ENCODE measurements at places on chromosomes 2 and 18. TPM values are rescaled to one million over a fixed set of nuclear protein-coding genes. Genes with fewer than 3 reads are reported as not detected.

The CCL20 gene
- total RNA-seq, result 11.5 TPM

GRCh38 chr2:106161938-106162820 is 31.9 kb downstream of the UXS1 start:
- no peaks in the 10 kb centered on the region for H3K4me1 ChIP-seq
- no peaks in the 10 kb centered on the region for H3K27me3 ChIP-seq
- no peak overlapping the region for H3K27ac ChIP-seq
- H3K36me3 ChIP-seq, result no peaks in the 10 kb centered on the region

GRCh38 chr2:122070241-122070731 is 314.8 kb downstream of the TSN start:
- H3K36me3 ChIP-seq, result no peaks in the 10 kb centered on the region
- no peaks in the 10 kb centered on the region for H3K4me1 ChIP-seq
- DNase-seq, result no peak

DNA sequence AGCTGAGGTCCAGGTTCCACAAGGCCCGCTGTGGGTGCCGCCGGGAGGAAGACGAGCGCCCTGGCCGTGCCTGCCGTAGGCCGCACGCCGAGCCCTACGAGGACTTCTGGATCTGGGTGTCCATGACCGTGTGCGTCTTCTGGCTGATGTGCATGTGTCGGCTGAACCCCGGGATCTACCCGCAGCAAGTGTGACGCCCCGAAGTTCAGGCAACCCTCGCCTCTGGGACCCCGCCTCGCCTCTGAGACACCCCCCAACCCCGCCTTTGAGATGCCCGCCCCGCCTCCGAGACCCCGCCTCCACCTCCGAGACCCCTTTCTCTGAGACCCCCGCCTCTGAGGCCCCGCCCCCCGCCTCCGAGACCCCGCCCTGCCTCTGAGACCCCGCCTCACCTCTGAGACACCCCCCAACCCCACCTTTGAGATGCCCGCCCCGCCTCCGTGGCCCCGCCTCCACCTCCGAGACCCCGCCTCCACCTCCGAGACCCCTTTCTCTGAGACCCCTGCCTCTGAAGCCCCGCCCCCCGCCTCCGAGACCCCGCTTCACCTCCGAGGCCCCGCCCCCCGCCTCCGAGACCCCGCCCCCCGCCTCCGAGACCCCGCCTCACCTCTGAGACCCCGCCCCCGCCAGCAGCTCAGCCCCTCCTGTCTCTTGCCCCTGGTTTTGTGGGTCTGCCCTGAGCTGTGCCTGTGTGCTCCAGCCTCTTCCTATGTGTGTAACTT is 3.7 kb downstream of the RTP5 start:
- no peak overlapping the region for H3K27ac ChIP-seq
- H3K36me3 ChIP-seq, result no peaks in the 10 kb centered on the region
- no peak overlapping the region for H3K4me3 ChIP-seq

The TUBA4B gene
- total RNA-seq, result not detected

The PSTPIP2 gene
- 3.8 TPM for total RNA-seq

The C18orf54 gene
- 6.1 TPM for total RNA-seq

DNA sequence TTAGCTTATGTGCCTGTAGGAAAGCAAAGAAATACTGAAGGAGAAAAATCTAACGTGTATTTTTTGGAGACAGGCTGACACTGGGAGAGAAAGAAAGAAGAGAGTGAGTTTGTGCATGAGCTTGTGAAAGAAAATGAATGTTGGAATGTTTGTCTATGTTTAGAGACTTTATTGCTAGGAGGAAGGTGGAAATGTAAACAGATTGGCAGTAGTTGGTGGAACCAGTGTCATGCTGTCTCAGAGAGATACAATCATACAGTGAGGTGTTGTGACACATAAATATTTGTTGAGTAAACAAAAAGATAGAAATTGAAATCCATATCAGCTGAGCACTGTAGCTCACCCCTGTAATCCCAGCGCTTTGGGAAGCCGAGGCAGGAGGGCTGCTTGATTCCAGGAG is 222.2 kb upstream of the MEIS1 start:
- no peak for DNase-seq
- no peak overlapping the region for H3K27ac ChIP-seq
- H3K36me3 ChIP-seq, result no peaks in the 10 kb centered on the region
- no peak overlapping the region for H3K4me3 ChIP-seq

- no peak overlapping the region for H3K4me3 ChIP-seq
- H3K36me3 ChIP-seq, result no peaks in the 10 kb centered on the region
- H3K4me1 ChIP-seq, result no peaks in the 10 kb centered on the region
- no peak overlapping the region for H3K27ac ChIP-seq
Observed at GRCh38 chr2:160429248-160430000, 64.2 kb downstream of the RBMS1 start.

The SERTAD2 gene
- total RNA-seq, result 11.2 TPM

GRCh38 chr2:35932276-35932963 is 423.2 kb upstream of the CRIM1 start:
- H3K27ac ChIP-seq, result no peak overlapping the region
- H3K27me3 ChIP-seq, result no peaks in the 10 kb centered on the region
- DNase-seq, result no peak

GRCh38 chr18:39991696-39992265 is 1963.3 kb upstream of the PIK3C3 start:
- H3K27me3 ChIP-seq, result no peaks in the 10 kb centered on the region
- no peak for DNase-seq
- no peak overlapping the region for H3K4me3 ChIP-seq
- no peaks in the 10 kb centered on the region for H3K36me3 ChIP-seq

DNA sequence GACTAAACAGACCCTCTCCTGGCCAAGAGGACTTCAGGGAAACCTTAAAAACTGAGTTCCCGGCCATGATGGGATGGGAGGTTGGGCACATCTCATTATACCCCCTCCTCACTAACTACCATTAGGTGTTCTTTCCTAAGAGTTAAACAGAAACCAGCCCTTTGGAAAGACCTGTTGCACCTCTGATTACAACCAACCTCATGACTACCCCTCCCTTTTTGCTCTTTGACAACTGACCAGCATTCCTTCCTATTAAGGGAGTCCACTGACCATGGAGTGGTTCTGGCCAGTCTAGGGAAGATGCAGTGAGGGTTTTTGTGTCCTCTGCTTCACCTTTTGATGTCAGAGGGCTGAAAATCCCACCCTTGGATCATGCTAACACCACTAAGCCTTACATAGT is 44.5 kb upstream of the FRZB start:
- no peaks in the 10 kb centered on the region for H3K27me3 ChIP-seq
- no peaks in the 10 kb centered on the region for H3K4me1 ChIP-seq
- no peak overlapping the region for H3K4me3 ChIP-seq

GRCh38 chr18:59910967-59911366 is 11.2 kb downstream of the PMAIP1 start:
- H3K4me1 ChIP-seq, result no peaks in the 10 kb centered on the region
- no peaks in the 10 kb centered on the region for H3K36me3 ChIP-seq
- no peak for DNase-seq
- H3K27me3 ChIP-seq, result no peaks in the 10 kb centered on the region

DNA sequence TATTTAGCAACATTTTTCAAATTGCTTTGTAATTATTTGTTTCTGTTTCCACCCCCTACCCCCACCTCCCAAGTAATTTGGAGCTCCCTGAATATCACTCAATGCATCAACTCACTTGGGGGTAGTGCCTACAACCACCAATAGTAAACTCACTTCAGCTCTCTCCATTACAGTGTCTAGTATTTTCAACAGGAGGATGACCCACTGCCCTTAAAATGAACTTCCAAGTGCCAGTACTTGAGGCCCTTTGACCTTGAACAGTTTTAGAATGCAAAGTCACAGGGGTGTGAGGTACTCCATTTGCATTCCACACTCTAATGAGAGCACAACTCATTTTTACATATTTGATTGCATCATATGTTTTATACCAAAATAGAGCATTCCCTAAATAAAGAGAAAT is 523.0 kb downstream of the ERBB4 start:
- H3K36me3 ChIP-seq, result no peaks in the 10 kb centered on the region
- no peak overlapping the region for H3K27ac ChIP-seq
- no peak for DNase-seq
- no peaks in the 10 kb centered on the region for H3K4me1 ChIP-seq
- H3K27me3 ChIP-seq, result no peaks in the 10 kb centered on the region
